CD4-positive, alpha-beta T cell treated with Interleukin-12 subunit alpha and Interleukin-12 subunit beta, for 1 hour (primary cell): ENCODE measurements at places on chromosomes 3 and 15.

- no peak for DNase-seq
These were observed 25.4 kb upstream of the SRP14 start for GRCh38 chr15:40064231-40064894.

- DNase-seq, result no peak
These were observed 146.5 kb downstream of the NUP210 start for GRCh38 chr3:13273604-13274105.

DNA sequence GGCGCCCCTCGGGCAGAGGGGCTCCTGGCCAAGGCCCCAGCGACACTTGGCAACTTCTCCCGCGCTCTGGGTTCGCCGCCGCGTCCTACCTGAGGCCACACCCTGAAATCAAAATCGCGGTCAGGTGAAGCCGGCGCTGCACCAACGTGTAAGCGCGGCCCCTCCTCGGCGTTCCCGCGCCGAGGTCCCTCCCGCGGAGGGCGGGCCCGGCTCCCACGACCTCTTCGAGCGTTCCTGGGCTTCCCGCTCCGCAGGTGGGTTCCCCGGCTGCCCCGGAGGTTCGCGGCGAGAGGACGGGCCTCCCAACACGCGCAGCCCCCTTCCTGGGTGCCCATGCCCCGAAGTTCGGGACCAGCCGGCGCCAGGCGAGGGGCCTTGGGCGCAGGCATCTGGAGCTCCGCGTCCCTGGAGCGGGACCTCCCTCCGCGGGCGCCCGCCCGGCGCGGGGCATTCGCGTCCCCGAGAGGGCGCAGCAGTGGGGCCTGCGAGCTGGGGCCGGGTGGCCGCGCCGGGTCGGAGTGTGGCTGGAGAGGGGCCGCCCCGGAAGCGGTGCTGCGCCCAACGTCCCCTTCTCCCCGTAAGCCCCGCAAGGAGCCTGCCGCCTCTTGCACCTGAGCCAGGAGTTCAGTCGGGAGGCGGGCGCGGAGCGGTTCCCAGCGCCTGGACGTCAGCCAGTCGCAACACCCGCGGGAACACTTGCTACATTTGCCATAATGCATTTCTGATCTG is 13.7 kb downstream of the PAK6 start:
- no peak for DNase-seq

DNA sequence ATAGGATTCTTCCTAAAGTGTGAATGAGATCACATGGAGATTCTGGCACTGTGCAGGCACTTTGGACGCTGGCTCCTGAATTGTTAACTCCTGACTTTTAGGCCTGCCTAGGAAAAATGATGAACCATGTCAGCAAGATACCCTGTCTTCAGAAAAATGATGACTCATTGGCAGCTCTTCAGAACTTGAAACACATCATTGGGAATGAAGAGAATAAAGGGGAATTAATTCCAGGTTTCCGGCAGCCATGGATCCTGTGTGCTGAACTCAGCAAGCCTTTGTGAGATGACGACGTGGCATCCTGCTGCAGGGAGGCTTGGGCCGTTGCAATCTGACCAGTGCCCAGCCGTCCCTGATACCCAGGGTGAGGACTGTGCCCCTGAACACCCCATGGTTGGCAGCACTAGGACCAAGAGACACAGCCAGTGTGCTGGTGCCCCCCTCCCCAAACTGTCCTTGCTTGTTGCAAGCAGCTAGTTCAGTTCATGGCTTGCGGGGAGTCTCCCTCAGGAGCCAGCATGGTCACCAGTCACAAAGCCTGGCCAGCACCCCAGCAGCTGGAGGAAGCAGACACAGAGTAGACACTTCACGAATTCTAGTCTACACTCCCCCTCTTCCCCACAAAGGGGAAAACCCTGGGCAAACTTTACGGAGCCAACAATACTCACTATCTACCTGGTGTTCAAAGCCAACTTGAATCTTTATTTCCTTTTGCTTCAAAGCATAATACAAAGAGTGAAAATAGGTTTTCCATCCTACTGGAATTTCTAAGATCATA is 7.8 kb upstream of the LIPC start:
- no peak for DNase-seq

DNA sequence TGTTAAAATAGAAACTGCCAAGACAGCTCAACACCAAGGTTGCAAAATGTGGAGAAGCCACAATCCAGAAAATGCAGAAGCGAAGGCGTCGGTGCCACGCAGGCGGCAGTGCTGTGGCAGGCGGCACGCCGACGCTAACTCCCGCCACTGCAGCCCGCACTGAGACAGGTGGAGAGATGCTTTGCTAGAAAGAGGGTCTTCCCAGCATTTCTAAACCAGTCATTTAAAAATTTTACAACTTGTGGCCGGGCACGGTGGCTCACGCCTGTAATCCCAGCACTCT is 23.2 kb downstream of the CYFIP1 start:
- DNase-seq, result no peak

GRCh38 chr3:126083511-126083912 is 412 bp downstream of the SLC41A3 start:
- DNase-seq, result no peak

DNA sequence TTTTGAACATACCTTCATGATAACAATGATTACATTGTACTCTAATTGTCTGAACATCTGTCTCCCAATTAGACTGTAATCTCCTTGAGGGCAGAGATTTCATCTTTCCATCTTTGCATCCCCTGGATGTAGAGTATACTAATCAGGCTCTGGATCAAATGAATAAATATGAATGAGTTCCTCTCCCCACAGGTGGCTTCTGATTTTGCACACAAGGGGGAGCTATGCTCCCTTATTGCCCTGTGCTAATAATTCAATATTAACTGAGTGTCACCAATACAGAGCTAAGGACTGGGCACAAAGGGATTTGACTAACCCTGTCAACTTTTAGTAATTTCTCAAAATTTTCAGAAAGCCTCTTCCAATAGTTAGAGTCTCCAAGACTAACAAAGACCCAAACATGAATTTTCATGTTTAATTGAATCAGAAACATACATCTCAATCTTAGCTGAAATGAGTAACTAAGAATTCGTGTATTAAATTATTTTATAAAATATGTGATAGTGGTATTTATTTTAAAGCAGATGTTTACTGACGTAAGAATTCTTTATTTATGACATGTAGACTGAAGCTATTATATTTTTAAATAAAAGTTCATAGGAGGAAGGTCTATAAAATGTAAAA is 3.0 kb downstream of the DUOXA1 start:
- DNase-seq, result peak; percentile 65

GRCh38 chr15:94252906-94253491 is 21.6 kb downstream of the MCTP2 start:
- DNase-seq, result no peak

DNA sequence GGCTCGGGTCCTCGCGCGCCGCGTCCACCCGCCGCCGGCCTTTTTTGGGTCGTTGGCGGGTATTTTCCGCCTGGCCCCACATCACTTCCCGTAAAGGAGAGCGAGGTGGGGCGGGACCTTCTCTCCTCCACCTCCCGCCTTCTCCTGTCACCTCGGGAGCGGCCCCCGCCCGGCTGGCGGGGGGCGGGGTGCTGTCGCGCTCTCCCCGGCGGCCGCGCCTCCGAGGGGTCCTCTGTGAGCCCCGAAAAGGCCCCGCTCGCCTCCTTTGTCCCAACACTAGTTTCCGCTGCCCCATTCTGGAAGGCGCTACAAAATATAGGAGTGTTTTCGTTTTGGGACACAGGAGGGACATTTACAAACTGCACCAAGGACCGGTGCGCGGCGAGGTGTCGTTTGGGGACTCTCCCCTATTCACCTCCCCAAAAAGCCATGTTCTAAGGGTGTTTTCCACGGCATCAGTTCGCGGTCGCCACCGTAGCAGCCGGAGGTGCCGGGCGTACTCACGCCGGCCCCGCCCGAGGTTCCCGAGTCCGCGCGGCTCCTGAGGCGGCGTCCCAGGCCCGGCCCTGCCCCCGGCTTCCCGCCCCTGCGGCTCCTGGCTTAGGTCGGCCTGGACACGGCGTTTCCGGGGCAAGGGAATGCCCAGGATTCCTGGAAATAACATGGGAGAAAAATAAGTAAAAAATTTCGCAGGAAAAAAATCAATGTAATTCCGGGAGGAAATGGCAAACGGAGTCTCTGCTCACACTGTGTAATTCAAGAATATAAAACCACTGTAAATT is at the start of gene RAB27A:
Gene RAB27A (minus strand): TSS at position 68 of the 782 bp plus-strand sequence. CDS start 54,879 bp downstream, outside the sequence.
- peak; percentile 84 for DNase-seq

- no peak for DNase-seq
These were observed 194.1 kb upstream of the KCNMB2 start for GRCh38 chr3:178342111-178342510.

DNA sequence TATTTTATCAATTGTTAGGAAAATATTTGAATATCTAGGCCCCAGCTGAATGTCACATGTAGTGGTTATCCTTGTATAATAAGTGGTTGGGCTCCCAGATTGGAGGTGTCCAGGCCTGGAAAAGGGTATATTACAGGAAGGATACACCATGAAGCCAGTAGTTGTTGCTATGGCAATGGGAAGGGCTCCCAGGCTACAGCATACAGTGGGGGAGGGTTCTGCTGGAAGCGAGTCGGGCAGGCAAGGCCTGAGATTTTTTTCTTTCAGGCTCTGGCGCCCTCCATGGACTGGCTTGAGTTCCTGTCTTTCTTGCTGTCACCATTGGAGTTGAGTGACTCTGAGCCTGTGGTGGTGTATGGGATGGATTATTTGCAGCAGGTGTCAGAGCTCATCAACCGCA is 8.9 kb downstream of the ECE2 start:
- DNase-seq, result peak; percentile 36

DNA sequence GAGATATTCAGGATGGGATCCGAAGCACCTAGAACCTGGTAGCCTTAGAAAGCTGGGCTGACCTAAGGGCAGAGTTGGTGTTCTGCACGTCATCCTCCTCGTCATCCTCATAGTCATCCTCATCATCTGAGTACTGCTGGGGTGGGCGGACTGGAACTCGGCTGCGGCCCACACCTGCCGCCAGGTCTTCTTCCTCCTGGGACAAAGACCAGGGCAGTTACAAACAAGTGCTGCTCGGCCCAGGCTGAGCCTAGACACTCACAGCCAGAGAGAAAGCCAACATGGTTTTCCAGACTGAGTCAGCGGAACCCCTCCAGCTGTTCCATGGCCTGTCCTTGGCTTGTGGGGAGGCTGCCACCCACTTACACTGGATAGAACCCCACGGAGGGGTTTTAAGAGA is 40.5 kb downstream of the SEMA3G start:
- DNase-seq, result no peak

GRCh38 chr3:169777822-169778221 is 4.6 kb downstream of the MYNN start:
- no peak for DNase-seq
